ENCODE measurements at places on chromosomes 1 and 21. TPM values are rescaled to one million over a fixed set of nuclear protein-coding genes. Genes with fewer than 3 reads are reported as not detected.

DNA sequence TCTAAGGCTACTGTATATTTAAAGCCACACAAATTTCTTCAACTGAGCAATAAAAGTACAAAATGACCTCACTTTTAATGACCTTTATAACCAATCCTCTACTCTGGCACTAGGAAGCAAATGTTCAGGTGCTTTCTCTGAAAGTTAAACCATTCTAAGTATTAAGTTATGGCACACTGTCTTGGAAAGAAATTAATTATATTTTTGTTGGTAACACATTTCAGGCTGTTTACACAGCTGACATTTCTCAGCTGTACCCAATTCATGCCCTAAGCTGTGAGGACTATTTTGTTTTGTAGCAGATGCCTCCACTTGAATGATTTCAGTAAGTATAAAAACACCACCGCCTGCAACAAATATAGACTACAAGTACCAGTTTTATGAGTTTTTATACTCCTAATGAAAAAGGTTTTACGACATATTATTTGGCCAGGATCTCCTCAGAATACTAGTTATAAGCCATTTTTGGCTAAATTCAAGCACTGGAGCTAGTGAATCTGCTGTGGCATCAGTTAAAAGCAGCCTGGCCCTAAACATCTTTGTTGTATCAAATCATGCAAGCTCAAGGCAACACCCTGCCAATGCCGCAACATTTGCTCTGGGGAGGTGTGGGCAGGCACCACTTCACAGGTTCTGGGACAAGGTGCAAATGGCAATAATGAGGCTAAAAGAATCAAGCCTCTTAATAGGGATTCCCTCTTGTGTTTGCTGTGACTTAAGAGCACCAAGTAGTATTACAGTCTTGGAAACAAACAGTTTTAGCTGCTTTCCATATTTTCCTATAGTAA is 228.4 kb upstream of the DMRTA2 start:
- no peak for DNase-seq

GRCh38 chr1:218247339-218247738 is 37.8 kb upstream of the RRP15 start:
- no peak for DNase-seq

DNA sequence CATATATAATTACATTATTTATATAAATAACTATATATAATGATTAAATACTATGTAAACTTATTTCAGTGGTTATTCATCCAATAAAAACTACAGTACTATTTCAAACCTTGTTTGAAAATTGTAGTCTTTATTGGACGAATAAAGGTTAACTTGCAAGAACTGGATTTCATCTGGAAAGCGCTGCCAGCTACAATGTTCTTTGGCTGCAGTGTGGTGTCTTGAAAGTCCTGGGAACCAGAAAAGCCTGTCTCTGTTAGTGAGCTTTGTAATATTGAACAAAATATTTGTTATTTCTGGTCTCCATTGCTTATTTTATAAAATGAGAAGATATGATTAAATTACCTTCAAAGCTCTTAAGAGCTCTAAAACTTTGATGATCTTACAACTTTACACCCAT is 763.6 kb downstream of the ADGRL2 start:
- no peak for DNase-seq

Gene CCT3
- total RNA-seq: 406 TPM

Gene LY9
- total RNA-seq: not detected

- no peak for DNase-seq
These were observed 63.4 kb downstream of the LYPLAL1 start for GRCh38 chr1:219236933-219237610.

Gene ZBTB8B
- total RNA-seq: not detected

DNA sequence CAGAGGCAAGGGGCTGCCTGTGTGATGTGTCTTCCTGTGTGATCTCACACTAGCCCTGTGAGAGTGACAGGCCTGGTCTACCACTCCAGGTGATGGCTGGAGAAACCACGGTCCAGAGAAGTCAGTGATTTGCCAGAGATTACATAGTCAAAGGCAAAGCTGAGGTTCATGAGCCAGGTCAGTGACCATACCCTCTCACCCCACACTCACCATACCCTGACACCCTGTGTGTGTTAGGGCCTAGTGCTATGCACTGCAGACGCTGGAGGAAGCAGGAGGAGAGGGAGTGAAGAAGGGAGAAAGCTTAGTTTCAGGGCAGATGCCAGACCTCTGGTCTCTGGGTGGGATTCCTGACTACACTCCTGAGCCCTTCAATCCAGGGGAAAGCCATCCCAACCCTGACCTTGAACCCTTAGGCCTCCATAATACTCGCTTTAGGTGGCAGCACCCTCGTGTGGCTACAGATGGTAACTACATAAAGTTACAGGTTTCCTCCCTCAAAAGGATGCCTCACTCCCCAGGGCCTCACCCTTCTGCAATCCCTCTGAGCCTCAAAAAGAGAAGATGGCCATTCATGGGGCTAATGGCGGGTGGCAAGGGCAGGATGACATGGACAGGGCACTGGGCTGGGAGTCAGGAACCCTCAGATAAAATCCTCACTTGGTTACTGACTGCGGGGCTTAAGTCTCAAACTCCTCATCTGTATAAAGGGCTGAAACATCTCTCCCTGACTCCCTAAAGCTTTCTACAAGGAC is 20.8 kb upstream of the SDC3 start:
- peak; percentile 49 for DNase-seq

- DNase-seq: no peak
These were observed 19.3 kb downstream of the RNF11 start for GRCh38 chr1:51255331-51255730.

GRCh38 chr21:38831526-38832467 is 26.1 kb downstream of the ETS2 start:
- peak; percentile 80 for DNase-seq

GRCh38 chr1:30761381-30762151 is 4.0 kb upstream of the LAPTM5 start:
- DNase-seq: no peak

GRCh38 chr21:38303300-38303699 is 46.5 kb downstream of the KCNJ15 start:
- peak; percentile 63 for DNase-seq

DNA sequence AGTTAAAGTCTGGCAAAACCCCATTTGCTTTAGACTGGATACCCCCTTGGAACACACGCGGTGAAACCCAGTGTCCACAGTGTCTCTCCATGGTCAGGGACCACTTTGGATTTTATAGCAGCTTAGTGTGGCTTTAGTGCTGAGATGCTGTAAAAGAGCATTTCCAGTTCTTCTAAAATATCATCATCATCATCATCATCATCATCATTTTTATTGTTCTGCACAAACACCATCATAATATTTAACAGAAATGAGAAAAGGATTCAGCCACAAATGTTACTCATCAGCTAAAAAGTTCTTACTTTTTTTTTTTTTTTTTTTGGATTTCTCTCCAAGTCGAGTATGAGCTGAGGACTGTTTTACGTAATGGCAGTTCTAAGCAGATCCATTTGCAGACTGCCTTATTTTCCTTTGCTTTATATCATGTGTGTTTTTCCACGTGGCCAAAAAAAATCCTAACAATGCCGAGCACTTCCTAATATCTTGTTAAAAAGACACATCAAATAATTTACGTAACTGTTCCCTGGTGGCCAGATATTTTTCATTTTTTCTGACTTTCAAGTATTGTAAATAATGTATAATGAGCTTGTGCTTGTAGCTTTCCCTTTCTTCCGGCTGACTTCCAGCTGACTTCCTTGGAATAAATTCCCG is 62.8 kb downstream of the EVA1C start:
- DNase-seq: no peak

Gene TPTE
- total RNA-seq: not detected

DNA sequence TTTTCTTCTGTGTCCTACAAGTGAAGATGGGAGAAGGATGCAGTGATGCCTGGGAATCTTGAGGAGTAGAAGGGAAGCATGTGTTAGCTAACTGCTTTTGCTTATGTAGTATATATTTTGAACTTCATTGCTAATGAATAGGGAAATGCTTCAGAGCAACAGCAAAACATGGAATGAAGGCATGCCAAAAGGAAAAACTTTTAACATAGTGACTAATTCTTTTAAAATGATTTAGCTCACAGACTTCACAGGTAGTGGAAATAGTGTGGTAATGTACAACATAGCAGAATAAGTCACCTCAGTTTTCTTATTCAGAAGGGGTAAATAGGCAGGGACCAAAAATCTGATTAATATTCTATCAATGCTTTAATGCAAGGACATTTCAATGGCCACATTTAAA is 95.5 kb downstream of the LYPLAL1 start:
- DNase-seq: no peak

DNA sequence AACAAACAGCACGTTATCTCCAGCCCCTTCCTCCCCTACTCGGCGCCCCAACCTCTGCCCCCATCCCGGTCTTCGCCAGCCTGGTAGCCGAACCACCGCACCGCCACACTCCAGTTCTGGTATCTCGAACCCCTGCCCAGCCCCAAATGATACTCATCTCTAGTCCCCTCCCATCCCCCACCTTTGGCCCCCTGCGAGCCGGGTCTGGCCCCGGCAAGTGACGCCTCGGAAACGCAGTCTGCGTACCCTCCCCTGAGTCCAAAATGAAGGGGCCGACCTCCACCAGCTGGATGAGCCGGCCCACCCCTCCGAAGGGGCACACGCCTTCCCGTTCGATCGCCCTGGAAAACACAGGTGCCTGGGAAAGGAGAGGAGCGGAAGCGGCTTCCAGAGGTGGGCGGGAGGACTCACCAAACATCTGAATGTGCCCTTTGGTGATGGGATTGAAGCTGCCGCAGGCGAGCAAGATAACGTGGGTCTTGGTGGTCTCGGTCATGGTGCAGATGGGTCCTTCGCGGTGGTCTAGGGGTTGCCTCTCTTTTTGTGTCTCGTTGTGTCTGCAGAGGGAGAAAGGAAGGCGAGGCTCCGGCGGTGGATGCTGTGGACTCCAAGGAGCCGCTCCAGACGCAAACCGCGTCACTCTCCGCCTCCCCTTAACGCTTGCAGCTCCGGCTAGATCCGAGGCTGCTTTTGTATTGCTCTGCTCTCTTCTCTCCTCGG is at the start of gene NMNAT2:
TSS of gene NMNAT2 (minus strand) at position 609 of the 720 bp plus-strand sequence. CDS start at position 496, 113 bp downstream.
- DNase-seq: no peak

DNA sequence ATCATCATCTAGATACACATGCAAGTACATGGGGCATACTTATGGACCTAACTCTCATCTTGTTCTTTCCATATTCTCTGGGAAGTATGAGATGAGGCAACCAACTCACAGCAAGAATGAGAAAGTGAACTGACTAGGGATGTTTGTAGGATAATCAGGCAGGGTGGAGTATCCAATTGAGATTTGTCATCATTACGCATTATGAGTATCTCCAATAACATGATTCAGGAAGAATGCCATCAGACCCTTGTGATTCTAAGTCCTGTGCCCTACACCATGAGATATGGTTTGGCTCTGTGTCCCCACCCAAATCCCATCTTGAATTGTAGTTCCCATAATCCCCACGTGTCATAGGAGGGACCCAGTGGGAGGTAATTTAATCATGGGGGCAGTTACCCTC is 154.0 kb downstream of the SLC30A10 start:
- no peak for DNase-seq

- DNase-seq: no peak
These were observed 6.2 kb upstream of the OXCT2 start for GRCh38 chr1:39777306-39777705.

Gene TAS1R1
- total RNA-seq: not detected

- peak; percentile 94 for DNase-seq
These were observed 361.1 kb downstream of the TGFB2 start for GRCh38 chr1:218705911-218706893.

GRCh38 chr1:112510340-112510739 is 1.6 kb downstream of the WNT2B start:
- DNase-seq: no peak

Gene VANGL2
- 2.2 TPM for total RNA-seq

- DNase-seq: no peak
These were observed 11.5 kb downstream of the NECAP2 start for GRCh38 chr1:16451841-16452528.

Gene FCRL3
- not detected for total RNA-seq

Data from SJSA1 (cell line).